ENCODE measurements at places on chromosomes 3 and 15. TPM values are rescaled to one million over a fixed set of nuclear protein-coding genes. Genes with fewer than 3 reads are reported as not detected.

NR1D2 gene
- 43.7 TPM for total RNA-seq

RTP4 gene
- not detected for total RNA-seq

NANOGP8 gene
- 1.5 TPM for total RNA-seq

NPAP1 gene
- 0.06 TPM for total RNA-seq

ATP8B4 gene
- total RNA-seq: 2.7 TPM

KLHL40 gene
- not detected for total RNA-seq

ABI3BP gene
- total RNA-seq: not detected

SNURF gene
- 21.1 TPM for total RNA-seq

GP9 gene
- not detected for total RNA-seq

DNA sequence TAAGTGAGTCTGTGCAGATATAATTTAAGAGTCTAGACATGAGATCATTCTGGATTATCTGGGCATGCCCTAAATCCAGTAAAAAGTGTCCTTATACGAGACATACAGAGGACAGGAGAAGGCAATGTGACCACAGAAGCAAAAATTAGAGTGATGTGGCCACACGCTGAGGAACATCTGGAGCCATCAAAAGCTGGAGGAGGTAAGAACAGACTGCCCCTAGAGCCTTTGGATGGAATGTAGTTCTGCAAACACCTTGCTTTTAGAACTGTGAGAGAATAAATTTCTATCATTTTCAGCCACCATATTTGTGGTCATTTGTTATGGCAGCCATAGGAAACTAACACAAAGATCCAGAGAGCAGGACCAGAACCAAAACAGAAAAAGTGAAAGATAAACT lies 41.0 kb downstream of the CD200 start:
- H3K27ac ChIP-seq: no peak overlapping the region
- no peaks in the 10 kb centered on the region for H3K36me3 ChIP-seq
- H3K27me3 ChIP-seq: no peaks in the 10 kb centered on the region

DNA sequence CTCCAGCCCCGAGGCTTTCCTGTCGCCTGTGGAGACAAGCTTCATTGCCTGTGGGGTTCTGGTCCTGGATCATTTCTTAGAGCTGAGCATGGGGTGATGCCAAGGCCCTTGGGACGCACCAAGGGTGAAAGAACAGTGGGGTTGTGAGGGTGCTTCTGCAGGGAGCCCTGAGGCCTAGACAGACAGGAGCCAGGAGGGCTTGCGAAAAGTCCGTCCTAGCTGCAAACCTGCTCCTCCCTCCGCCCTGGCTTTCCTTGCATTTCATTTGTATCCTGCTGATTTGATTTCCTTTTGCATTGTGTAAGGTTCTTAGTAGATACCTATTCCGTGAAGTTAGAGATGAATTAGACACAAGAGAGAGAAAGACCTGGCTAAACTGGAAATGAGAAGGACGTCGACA lies 286.9 kb upstream of the C2CD4B start:
- DNase-seq: no peak
- no peak overlapping the region for H3K4me3 ChIP-seq
- H3K27me3 ChIP-seq: no peaks in the 10 kb centered on the region
- peaks cover 54% of the 10 kb centered on the region for H3K4me1 ChIP-seq

- no peak for DNase-seq
- H3K36me3 ChIP-seq: no peaks in the 10 kb centered on the region
- no peaks in the 10 kb centered on the region for H3K27me3 ChIP-seq
- no peak overlapping the region for H3K27ac ChIP-seq
- H3K4me1 ChIP-seq: no peaks in the 10 kb centered on the region
These were observed 63.9 kb upstream of the PTPRG start for GRCh38 chr3:61497463-61497862.

DNA sequence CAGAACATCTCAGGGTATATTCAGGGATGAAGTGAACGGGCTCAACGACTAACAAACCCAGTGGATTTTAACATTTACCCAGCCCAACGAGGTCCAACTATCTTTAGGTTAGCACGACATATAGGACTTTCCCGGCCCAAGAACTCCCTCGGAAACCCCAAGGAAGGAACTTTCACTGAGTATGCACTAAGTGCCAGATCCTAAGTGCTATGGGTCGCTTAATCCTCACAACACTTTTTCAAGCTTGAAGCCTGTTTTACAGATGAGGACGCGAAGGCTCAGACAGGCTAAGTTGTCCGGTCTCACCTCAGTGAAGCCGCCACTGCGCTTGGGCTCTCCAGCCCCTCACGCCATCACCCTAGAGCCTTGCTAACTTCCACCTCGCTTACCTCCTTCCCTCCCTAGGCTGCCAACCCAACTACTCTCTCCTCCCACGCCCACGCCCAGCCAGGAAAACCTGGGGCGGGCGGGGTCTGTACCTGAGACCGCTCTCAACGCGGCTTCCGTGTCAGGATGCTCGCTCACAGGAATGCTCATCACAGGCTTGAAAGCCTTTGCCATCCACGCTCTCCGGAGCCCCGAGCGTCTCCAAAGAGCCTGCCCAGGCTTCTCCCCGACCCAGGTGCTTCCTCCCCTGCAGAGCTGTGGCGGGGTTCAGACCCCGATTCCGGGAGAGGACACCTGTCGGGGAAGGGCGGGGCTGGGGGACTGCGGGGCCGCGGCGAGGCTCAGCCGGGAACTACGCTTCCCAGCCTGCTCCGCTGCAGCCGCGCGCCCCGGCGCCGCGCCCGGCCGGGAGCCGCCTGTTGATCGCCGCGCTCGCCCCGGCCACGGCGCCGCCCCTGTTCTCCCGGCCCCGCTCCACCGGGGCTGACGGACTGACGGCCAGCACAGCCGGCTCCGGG lies at the start of gene TMOD2:
TSS of gene TMOD2 (plus strand) at position 806 of the 905 bp plus-strand sequence. CDS start 14,845 bp downstream, outside the sequence.
- peaks cover 89% of the 10 kb centered on the region for H3K27me3 ChIP-seq
- no peaks in the 10 kb centered on the region for H3K36me3 ChIP-seq
- no peak within 1 kb of the TSS for H3K27ac ChIP-seq

DNA sequence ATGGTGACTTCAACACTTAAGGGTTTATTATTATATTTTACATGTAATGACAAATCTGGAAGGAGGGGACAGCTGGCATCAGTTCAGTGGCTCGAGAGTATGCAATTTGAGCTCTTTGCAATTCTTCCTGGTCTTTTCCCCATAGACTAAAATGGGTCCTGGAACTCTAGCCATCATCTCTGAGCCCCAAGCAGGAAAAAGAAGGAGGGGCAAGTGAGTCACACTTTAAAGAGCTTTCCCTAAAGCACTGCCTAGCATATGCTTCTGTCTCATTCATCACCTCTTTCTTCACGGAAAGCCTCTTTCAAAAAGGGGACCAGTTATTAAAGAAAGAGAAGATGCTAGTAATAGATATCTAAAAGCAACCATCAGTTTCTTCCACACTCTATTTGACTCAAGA lies 466.3 kb downstream of the ZIC1 start:
- no peak for DNase-seq
- no peaks in the 10 kb centered on the region for H3K36me3 ChIP-seq
- H3K27me3 ChIP-seq: no peaks in the 10 kb centered on the region
- no peaks in the 10 kb centered on the region for H3K4me1 ChIP-seq
- H3K4me3 ChIP-seq: no peak overlapping the region

DNA sequence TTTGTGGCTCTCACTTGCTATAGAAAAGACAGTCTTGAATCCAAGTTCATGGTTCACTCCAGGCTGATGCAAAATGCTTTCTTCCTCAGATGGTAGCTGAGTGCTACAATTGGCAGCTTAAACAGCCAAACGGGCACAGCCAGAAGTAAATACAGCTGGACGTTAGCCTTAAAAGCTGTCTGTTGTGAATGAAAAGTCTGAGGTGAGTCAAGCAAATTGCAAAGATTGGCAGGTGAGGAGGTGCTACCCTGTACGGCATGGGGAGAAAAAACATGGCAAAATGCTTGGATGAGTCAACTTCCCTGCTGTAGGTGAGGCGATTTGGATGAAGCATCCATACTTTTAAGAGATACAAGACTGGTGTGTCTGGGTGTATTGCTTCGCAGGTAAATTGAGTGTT lies 40.5 kb downstream of the IL5RA start:
- no peaks in the 10 kb centered on the region for H3K36me3 ChIP-seq
- no peak for DNase-seq
- H3K4me1 ChIP-seq: no peaks in the 10 kb centered on the region
- no peaks in the 10 kb centered on the region for H3K27me3 ChIP-seq

DNA sequence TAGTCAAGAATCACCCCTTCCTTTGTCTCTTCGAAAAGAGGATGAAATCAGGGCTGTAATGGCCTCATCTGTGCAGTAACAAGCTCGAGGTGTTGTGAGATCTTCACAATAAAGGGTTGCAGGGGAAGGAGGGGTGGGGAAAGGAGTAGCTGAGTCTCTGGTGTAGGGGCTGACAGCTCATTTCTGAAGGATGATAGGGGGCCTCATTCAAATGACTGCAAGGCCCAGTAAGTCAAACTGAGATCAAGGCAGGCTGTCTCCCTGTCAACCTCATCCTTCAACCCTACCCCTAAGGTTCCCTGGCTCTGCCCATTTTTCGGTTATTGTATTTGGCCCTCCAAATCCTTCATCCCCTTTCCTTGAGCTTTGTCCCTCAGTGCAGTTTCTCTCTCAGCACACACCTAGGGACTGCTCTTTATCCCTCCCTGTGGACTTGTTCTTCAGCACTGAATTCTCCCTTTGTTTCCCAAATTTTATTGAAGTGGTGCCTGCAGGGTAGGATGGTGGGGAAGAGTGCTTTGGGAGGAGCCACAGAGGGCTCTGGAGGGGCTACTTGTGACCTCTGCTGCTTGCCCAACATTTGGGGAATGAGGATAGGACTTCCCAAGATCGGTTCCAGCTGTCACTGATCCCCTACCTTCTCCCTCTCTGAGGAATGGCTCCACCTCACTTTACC lies 38.1 kb downstream of the ZNF589 start:
- no peaks in the 10 kb centered on the region for H3K36me3 ChIP-seq
- H3K4me1 ChIP-seq: peaks cover 29% of the 10 kb centered on the region
- no peak overlapping the region for H3K27ac ChIP-seq
- no peak overlapping the region for H3K4me3 ChIP-seq

DNA sequence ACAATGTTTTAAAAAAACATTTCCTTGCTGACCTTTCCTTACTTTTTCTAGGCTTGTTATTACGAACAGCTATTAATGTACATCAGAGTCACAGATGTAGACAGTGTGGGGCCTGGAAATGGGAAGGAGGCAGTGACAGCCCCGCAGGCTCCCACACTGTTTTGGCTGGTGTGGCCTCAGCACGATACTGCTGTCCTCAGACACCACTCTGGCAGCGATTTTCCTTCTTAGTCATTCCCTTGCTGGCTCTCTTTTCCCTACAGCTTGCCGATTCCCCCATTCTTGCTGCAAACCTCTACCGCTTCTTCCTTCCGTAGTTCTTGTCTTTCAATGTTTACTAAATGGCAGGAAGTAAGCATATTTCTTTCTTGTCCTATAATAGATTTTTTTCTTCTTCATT lies 113.1 kb downstream of the ABI3BP start:
- no peaks in the 10 kb centered on the region for H3K36me3 ChIP-seq
- H3K27ac ChIP-seq: no peak overlapping the region
- no peaks in the 10 kb centered on the region for H3K27me3 ChIP-seq
- H3K4me1 ChIP-seq: no peaks in the 10 kb centered on the region

DNA sequence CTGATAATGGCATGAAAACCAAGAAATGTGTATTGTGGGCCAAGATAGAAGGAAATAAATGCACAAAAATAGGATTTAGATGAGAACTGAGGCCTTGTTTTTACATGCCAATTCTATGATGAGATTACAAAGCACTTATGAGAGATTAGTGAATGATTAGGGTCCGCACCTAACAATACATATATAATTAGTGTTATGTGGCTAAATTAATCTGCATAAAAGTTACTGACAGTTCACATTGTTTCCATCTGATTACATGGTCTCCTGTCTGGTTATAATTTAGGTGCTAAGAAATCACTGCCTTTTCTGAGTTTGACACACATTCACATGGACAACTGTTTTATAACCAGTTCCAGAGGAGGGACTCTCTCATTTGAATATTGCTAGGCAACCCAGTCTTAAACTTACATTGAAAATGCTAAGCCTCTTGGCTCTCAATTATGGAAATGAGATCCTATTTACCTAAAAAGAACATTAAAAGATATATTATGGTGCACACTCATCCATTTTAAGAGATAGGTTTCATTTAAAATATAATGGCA lies 117.0 kb upstream of the ARL6 start:
- H3K4me3 ChIP-seq: no peak overlapping the region
- no peaks in the 10 kb centered on the region for H3K36me3 ChIP-seq
- H3K27me3 ChIP-seq: no peaks in the 10 kb centered on the region
- no peak overlapping the region for H3K27ac ChIP-seq
- no peak for DNase-seq
- no peaks in the 10 kb centered on the region for H3K4me1 ChIP-seq

DNA sequence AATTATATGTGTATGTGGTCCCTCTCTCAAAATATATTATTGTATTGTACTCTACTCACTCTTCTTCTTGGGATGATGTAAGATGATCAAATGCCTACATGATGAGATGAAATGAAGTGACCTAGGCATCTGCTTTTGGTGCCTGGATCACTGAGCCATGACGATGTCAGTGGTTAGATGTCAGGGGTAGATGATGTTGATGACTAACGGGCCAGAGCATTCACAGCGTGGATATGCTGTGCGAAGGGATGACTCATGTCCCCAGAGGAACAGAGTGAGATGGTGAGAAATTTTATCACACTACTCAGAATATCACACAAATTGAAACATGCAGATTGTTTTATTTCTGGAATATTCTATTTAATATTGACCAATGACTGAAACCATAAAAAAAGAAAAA lies 233.9 kb upstream of the CADM2 start:
- no peaks in the 10 kb centered on the region for H3K4me1 ChIP-seq
- no peaks in the 10 kb centered on the region for H3K27me3 ChIP-seq
- H3K36me3 ChIP-seq: no peaks in the 10 kb centered on the region
- H3K4me3 ChIP-seq: no peak overlapping the region
- no peak overlapping the region for H3K27ac ChIP-seq
- no peak for DNase-seq

DNA sequence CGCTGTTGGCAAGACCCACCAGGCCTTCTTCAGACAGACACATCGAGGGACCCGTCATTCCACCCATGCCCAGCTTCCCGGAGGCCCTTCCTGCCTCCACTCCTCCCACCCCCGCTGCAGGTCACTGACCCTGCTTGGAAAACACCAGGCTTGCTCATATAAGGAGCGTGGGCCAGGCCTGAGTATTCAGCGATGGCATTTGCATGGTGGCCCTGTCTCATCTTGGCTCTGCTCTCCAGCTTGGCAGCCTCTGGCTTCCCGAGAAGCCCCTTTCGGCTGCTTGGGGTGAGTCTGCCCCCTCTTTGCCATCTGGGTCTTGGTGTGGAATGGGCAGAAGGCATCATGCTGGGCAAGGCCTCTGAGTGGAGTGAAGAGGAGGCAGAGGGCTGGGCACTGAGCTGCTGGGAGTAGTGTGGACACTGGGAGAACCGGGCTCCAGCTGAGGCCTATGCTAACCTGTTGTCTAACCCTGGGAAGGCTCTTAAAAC lies at the start of gene ITIH3:
TSS of gene ITIH3 (plus strand) at position 185 of the 488 bp plus-strand sequence. CDS start at position 193, 8 bp downstream.
- H3K4me1 ChIP-seq: no peaks in the 10 kb centered on the region
- no peaks in the 10 kb centered on the region for H3K36me3 ChIP-seq
- H3K4me3 ChIP-seq: no peak within 1 kb of the TSS
- H3K27ac ChIP-seq: no peak within 1 kb of the TSS

DNA sequence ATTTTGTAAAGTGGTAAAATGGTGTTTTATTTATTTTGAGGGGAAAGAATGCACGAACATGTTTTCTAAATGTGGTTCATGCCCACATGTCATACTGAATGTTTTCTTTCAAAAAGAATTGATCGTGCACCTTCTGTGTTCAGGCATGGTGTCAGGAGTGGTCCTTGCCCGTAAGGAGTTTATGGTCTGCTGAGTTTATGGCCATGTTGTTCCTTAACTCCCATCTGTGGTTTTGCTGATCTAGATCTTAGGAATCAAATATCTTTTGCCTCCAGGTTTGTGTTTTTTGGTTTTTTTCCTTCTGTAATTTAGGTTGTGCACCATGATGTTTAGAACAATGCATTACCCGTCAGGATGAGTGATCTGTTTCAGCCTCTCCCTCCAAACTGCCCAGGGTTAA lies 304.4 kb upstream of the NR2E3 start:
- H3K4me3 ChIP-seq: no peak overlapping the region
- no peak for DNase-seq
- H3K27ac ChIP-seq: no peak overlapping the region
- H3K36me3 ChIP-seq: no peaks in the 10 kb centered on the region
